ENCODE measurements at places on chromosomes 1 and 21.

- no peak for DNase-seq
Observed at GRCh38 chr1:201125800-201126199, 1.2 kb downstream of the ASCL5 start.

- no peak for DNase-seq
Observed at GRCh38 chr1:150127868-150128267, 21.8 kb upstream of the PLEKHO1 start.

DNA sequence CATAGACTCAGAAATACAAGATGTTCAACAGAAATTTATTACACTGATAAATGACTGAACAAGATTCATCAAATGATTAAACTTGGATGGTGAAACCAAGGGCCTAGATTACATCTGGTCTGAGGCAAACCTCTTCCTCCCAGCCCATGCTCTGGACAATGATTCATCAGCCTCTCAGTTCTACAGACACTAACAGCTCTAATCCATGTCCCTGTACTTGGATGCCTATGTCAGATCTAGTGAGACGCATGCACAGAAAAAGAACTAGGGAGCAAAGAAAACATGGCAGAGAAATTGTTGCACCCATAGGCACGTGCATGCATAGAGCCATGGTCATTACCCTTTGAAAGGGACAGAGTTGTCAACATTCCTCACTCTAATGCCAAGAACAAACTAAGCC is 250.1 kb downstream of the KCNH1 start:
- DNase-seq = no peak

DNA sequence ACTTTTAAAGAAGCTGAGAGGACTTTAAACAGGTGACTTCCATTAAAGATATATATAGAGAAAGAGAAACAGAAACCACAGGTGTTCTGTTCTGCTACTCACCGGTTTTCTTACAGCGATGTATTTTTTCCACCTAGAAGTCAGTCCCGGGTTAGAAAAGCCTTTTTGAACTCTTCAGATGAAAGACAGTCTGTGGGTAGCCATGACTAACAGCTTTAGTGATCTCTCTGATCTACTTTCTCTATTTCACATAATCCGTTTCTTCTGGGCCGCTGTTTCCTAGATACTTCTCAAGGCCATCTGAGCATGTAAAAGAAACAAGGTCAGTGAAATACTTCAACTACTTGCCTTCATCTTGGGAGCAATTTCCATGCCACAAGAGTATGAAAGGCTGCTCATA is 25.1 kb downstream of the WDR64 start:
- no peak for DNase-seq

DNA sequence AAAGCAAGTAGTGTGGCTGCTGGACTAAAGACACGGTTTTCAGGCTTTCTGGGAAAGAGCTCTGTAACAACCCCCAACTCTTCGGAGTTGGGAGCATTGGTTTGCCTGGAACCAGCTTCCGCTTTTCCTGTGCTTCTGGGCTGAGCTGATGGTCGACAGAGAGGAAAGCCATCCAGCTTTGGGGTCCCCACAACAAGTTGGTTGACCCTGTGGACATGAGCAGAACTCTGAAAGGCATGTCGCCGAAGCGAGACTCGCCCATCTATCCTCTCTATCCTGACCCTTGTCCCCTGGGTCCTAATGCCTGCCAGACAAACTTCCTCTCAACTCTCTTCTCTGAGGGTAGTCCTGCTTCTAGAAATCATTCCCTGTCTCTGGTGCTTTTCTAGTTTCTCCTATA is 31.9 kb upstream of the FCGR2A start:
- DNase-seq = no peak

GRCh38 chr1:17045634-17046333 is 8.0 kb downstream of the SDHB start:
- no peak for DNase-seq

DNA sequence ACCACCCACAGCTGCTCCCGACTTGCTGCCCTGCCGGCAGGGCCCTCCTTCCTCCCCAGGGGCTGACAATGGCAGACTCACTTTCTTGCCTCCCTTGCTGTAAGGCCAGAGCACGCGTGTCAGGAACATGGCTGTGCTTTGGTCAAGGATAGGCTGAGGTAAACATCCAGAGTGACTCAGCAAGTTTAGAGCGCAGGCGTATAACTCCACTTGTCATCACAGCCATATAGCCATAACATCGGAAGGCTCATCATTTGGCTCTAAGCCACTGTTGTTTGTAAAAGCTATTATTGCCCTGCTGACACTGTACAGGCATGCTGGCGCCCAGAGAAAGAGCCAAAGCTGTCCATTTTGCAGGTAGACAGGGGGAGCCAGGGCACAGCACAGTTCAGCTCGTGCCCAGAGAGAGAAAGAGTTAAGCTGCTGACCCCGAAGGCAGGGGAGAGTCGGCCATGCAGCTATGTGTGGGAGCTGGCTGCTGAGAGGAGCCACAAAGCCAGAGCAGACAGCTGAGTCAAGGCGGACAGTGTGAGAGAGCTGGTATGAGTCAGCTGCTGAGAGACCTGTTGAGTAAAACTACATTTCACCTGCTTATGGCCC is 60.6 kb downstream of the GNG4 start:
- DNase-seq = no peak

GRCh38 chr1:117795190-117795589 is 134.2 kb downstream of the GDAP2 start:
- DNase-seq = no peak

GRCh38 chr1:55127827-55128343 is 87.3 kb downstream of the USP24 start:
- DNase-seq = no peak

- DNase-seq = no peak
Observed at GRCh38 chr1:44033756-44034155, 2.5 kb upstream of the SLC6A9 start.

GRCh38 chr1:61184040-61184713 is 101.8 kb downstream of the NFIA start:
- DNase-seq = no peak

DNA sequence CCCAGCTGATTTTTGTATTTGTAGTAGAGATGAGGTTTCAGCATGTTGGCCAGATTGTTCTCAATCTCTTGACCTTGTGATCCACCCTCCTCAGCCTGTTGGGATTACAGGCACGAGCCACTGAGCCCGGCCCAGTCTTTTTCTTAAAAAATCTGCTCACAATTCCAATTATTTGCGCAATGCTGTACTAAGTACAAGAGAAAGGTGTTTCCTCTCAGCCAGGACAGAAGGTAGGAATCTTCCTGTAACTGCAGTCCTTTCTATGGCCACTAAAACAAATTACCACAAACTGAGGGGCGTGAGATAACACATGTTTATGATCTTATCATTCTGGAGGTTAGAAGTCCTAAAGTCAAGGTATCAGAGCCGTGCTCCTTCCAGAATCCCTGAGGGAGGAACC is 6.9 kb upstream of the CBR3 start:
- no peak for DNase-seq

GRCh38 chr1:164223378-164223777 is 335.6 kb upstream of the PBX1 start:
- DNase-seq = no peak

DNA sequence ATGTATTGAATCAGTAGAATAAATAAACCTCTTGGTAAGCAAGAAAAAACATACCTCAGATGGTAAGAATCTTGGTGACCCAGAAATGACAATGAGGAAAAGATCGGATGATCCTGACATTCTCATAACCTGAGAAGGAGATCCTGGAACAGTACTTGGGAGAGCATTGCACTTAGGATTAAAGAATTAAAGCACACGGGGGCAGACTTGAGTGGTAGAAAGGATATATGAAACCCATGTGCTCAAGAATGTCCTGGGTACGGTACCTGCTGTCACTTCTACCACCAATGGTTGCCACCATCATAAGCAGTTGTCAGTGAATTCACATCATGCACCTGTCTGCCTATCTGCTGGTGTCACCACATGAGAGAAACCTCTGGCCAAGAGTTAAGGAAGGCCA is 108.9 kb upstream of the GJB5 start:
- DNase-seq = no peak

GRCh38 chr1:219379691-219380090 is 206.0 kb downstream of the LYPLAL1 start:
- DNase-seq = no peak

DNA sequence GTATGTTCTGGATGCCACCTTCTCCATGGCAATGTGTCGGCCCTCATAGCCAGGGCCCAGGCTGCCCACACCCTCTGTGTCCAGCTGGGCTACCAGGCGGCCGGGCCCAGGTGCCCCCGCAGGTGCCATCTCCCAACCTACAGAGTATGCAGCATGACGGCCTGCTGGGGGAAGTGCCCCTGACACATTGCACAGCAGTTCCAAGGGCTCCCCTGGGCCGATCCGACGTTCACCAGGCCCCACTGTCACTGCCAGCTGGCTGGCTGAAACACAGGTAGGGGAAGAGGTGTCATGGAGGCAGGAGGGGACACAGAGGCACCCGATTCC is 5.4 kb downstream of the IGSF8 start:
- no peak for DNase-seq

GRCh38 chr1:192158181-192158580 is at the start of gene RGS18:
TSS of gene RGS18 (plus strand) at chr1:192158462. CDS start at chr1:192158638, 176 bp downstream.
- DNase-seq = peak; percentile 87

GRCh38 chr1:22071511-22071910 is 19.0 kb downstream of the CDC42 start:
- no peak for DNase-seq

- DNase-seq = peak; percentile 77
Observed at GRCh38 chr1:155976062-155976912, 2.1 kb downstream of the ARHGEF2 start.

DNA sequence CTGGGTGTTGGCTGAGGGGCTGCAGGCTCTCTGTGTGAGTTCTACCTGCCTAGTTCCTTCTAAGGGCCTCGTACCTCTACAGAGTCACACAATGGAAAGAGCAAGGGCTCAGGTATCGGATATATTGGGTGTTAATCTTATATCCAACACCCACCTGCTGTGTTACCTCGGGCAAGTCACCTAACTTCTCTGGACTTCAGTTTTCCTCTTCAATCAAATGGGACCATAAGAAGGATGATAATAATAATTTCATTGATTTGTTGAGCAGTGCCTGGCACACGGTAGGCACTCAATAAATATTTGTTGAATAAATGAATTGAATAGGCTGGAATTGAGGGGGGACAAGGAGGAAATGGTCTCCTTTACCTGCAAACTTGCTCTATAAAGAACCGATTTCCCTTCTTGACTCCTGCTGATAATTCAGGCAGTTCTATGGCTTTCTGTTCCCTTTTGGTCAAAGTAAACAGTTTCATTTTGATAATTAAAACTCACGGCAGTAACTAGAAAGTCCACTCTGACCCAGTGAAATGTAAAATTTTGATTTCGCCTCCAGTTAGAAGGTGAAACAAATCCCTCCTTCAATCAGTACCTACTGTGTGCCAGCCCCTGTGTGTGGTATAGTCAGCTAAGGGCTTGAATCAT is 16.5 kb upstream of the MAN1C1 start:
- no peak for DNase-seq

- no peak for DNase-seq
Observed at GRCh38 chr1:212915245-212916091, 34.9 kb upstream of the VASH2 start.

DNA sequence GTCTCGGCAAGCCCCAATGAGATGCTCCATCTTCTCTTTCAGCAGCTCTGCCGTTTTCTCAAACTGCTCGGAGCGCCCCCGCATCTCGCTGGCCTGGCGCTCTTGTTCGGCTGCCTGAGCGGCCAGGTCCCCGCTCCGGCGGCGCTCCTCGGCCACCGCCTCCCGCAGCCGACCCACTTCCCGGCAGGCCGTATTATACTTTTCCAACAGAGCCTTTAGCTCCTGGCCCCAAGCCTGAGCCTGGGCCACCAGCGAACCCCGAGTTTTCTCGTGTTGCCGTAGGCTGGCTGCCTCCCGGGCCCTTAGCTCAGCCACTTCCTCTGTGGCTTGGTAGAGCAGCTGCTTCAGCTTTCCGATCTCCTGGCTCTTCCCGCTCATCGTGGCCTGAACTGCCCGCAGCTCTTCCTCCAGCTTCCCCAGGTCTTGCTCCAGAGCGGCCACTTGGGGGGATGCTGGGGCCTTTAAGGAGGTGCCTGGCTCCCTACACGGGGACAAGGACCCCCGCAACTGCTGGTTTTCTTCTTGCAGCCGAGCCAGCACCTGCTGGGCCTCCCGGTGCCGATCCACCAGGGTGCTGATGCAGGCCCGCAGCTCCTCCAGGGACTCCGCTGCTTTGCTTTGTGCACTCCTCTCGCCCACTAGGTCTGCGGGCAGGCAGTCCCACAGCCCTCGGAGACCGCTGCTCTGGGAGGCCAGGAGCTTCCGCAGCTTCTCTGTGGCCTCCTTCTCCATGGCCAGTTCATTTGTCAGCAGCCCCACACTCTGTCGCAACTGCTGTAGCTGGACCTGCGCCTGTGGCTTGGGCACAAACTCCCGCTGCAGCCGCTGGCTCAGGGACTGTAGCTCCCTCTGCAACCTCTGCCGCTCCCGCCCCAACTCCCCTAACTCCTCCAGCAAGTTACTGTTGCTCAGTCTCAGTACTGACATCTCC is 13.4 kb upstream of the PIAS3 start:
- DNase-seq = no peak

- no peak for DNase-seq
Observed at GRCh38 chr1:1573843-1574720, 581 bp downstream of the SSU72 start.

DNA sequence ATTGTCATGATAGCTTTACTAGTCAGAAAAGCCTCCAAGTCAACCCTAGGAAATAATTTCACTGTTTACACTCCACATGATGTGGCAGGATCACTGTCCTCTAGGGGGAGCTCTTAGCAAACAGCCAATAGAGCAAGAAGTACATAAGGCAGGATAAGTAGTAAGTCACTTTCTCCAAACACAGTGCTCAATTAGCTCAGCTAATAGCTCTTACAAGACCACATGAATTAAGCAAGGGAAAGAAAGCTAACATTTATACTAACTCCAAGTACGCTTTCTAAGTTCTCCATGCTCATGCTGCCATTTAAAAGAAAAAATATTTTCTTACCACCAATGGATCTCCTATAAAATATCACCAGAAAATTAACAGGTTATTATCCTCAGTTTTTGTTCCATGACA is 66.9 kb upstream of the LRIF1 start:
- no peak for DNase-seq

GRCh38 chr1:102751111-102751510 is 357.2 kb downstream of the COL11A1 start:
- DNase-seq = no peak

DNA sequence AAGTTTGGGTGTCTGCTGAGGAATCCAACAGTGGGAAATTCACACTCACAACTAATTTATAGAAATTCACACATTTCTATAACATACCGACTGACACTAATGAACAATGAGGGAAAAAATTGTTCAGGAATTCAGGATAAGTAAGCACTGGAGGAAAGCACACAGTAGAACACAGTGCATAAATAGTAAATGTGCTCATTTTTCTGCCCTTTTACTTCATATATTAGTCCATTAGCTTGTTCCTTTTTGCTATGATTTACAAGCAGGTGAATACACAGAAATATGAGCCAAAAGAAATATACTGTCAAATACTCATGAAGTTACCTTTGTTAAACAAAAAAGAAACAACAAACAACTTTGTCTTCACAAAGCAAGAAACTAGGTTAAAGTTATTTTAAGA is 11.3 kb downstream of the NRIP1 start:
- no peak for DNase-seq

GRCh38 chr1:239260842-239261241 is 125.5 kb upstream of the CHRM3 start:
- no peak for DNase-seq

- no peak for DNase-seq
Observed at GRCh38 chr21:35988416-35989137, 71.7 kb downstream of the SETD4 start.
